Kidney epithelial cell (primary cell): ENCODE measurements at places on chromosomes 12 and 14.

- DNase-seq = no peak
Measured at GRCh38 chr14:20719777-20720176, 25.9 kb upstream of the EDDM3A start.

DNA sequence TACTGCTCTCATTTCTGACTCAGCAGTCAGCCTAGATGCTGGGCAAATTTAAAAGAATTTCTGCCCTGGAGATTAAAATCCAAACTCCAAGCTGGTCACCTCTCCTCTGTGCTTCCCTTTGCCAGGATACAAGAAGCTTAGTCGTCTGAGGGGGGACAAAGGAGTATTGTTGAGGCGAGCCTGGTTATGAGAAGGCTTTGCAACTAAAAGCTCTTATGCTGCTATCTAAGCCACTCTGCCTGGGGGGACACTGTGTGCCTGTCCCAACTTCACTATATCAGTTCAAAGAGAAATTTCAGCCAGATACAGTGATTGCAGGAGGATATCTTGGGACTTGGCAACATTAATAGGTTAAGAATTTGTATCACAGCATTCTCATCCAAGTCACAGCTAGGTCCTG, 10.8 kb upstream of the PLEKHH1 start:
- no peak for DNase-seq

DNA sequence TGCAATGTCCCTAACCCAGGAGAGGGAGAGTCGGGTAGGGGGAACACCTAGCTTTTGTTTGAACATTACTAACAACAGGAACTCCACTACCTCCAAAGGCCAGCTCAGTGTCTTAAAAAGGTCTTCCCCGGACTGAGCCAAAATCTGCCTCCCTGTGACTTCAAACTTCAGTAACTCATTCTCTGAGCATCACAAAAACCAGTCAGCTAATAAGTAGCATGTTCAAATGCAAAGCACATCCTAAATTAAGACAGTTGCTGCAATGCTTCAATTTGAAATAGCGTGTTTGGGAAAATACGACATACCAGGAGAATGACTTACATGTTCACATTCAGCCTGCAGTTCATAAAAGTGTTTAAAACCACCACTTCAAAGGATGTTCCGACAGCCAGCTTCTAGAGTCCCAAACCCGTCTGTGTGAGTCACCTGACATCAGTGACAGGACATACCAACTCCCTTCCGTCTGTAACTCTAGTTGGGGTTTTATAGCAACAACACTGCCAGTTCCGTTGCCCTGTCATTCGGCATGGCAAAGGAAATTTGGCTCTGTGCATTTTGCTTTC, 13.0 kb downstream of the ZFP36L1 start:
- peak; percentile 97 for DNase-seq

- DNase-seq = no peak
Measured at GRCh38 chr12:7075939-7076338, 15.4 kb downstream of the C1S start.

DNA sequence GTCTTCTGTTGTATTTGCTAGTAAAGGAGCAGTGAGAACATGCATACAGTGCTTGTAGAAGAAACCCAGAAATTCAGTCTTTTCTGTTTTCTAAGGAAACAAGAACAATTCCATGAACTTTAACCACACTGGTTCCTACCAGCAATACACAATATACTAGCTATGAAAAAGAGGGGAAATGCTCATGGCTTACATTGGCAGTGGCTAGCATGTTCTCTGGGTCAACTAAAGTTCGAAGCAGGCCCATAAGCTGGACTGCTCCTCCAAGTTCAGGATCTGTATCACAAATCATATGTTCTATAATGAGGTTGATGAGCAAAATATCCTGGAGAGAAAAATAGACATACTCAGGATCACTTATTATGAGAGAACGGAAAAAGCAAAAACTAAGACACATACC, 37.1 kb downstream of the PPP4R3A start:
- DNase-seq = no peak

- no peak for DNase-seq
Measured at GRCh38 chr12:123057513-123058265, 77.2 kb downstream of the ARL6IP4 start.

- DNase-seq = no peak
Measured at GRCh38 chr12:26628234-26628633, 204.8 kb downstream of the ITPR2 start.

DNA sequence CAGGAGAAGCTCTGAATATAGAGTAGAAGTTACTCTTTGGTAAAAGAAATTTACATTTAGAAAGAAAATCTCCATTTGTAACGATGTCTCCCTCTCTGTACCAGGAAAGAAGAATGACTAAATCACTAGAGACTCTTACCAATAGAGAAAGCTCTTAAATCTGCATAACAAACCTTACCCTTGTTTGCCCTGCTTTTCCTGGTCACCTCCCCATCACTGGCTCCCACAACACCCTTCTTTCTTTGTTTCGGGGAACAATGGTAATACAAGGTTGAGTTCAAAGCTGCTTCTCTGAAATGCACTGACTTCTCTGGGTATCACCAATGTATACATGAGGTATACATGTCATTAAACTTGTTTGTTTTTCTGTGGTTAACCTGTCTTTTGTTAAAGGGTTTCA, 351.1 kb upstream of the FLRT2 start:
- no peak for DNase-seq

DNA sequence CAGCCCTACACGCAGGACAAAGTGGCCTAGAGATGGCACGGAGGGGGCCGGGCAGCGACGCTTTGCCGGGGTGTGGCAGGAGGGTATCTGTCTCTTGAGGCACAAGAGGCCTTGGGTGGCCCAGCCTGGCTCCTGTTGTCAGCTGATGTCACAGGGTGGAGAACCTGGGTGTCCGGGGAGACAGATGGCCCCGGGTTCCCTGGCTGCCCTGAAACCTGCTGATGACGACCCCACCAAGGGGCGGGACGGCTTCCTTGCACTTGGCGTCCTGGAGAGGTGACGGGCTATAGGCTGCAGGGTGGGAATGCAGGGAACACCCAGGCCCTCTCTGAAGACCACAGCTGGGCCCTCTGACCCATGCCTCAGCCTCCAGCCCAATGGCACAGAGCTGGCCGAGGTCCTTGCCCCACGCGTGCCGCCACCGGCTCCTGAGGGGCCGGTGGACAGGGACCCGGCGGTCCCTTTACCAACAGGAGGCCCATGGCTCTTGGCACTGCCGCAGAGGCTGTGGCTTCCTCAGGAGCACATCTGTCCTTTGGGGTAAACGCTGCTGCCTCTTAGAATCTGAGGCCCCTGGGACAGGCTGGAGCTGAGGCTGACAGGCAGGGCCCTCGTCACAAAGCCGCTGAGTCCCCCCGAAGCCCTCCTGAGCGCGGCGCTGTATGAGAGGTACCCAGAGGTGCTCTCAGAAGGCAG, 16.4 kb downstream of the TRMT61A start:
- no peak for DNase-seq

DNA sequence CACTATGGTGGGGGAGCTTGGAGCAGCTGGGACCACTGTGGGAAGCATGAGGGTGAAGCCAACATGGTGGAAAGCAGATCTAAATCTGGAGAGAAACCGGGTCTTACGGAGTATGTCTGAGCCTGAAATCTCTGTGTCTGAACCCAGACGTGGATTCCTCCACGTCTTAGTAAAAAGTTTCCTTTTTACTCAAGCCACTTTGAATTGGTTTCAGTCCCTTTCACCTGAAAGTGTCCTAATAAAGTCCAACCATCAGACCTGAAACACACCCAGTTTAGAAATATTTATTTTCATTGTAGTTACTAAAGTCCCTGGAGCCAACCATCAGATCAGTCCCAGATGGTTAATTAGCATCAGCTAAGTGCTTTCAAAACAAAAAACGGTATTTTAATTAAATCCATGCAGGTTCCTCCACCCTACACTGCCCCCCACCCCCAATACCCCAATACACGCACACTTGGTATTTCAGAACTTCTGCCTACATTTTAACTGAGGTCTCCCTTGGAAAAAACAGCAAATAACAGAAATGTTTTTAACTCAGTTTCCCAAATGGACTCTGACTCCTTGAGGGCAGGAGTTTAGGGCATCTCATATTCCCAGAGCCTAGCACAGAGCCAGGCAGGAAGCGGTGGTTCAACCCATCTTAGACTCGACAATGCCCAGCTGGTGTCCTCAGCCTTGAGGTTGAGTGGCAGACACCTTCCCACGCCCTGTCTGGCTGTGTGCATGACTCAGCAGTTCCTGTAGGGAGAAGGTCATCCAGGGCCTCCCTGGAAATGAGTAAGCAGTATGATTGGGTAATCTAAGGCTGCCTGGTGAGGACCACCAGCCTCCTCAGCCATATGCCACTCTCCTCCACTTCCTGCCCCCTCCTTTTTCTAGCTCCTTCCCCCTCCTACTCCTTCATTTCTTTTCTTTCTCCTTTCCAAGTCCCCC, 175.8 kb downstream of the TTC8 start:
- DNase-seq = peak; percentile 87
